ENCODE measurements at places on chromosomes 7 and 10.

DNA sequence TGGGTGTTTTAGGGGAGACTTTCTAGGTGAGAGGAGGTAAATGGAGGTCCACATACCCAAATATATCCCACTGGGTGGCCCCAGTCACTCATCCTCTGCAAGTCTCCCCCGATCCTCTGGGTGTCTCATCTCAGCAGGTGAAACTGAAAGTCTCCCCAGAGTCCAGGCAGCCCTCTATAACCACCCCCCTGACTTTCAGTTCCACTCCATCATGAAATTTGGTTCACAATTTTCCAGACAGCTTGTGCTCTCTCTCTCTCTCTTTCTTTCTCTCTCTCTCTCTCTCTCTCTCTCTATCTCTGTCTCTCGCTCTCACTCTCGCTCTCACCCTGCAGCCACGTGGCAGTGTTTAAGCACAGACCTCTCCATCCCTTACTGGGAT lies 56.7 kb upstream of the ELN start:
- H3K27ac ChIP-seq, result no peak overlapping the region
- no peaks in the 10 kb centered on the region for H3K27me3 ChIP-seq
- DNase-seq, result no peak
- H3K4me1 ChIP-seq, result no peaks in the 10 kb centered on the region
- no peak overlapping the region for H3K4me3 ChIP-seq

DNA sequence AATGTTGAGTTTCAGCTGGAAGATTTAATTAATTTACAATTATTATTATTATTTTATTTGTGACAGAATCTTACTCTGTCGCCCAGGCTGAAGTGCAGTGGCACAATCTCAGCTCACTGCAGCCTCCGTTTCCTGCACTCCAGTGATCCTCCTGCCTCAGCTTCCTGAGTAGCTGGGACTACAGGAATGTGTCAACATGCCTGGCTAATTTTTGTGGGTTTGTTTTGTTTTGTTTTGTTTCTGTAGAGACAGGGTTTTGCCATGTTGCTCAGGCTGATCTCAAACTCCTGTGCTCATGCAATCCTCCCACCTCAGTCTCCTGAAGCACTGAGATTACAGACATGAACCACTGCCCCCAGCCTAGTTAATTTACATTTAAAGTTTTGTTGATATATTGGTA lies 93.8 kb upstream of the MEOX2 start:
- DNase-seq, result peak; percentile 86
- H3K27ac ChIP-seq, result no peak overlapping the region
- H3K27me3 ChIP-seq, result no peaks in the 10 kb centered on the region
- peaks cover 4% of the 10 kb centered on the region for H3K4me1 ChIP-seq
- no peak overlapping the region for H3K4me3 ChIP-seq

- peaks cover 10% of the 10 kb centered on the region for H3K4me1 ChIP-seq
- no peaks in the 10 kb centered on the region for H3K27me3 ChIP-seq
- no peak overlapping the region for H3K27ac ChIP-seq
- no peaks in the 10 kb centered on the region for H3K36me3 ChIP-seq
Measured at GRCh38 chr10:43576062-43576461, 1.6 kb upstream of the ZNF239 start.

GRCh38 chr10:124119946-124120345 lies 26.5 kb upstream of the CHST15 start:
- H3K27me3 ChIP-seq, result no peaks in the 10 kb centered on the region
- no peak overlapping the region for H3K4me3 ChIP-seq
- no peak overlapping the region for H3K27ac ChIP-seq
- no peak for DNase-seq
- no peaks in the 10 kb centered on the region for H3K4me1 ChIP-seq

- DNase-seq, result no peak
- no peak overlapping the region for H3K4me3 ChIP-seq
- peaks cover 8% of the 10 kb centered on the region for H3K36me3 ChIP-seq
Measured at GRCh38 chr10:73183667-73184281, 15.9 kb downstream of the FAM149B1 start.

- no peaks in the 10 kb centered on the region for H3K36me3 ChIP-seq
- no peak for DNase-seq
- no peaks in the 10 kb centered on the region for H3K27me3 ChIP-seq
- H3K4me1 ChIP-seq, result no peaks in the 10 kb centered on the region
- H3K27ac ChIP-seq, result no peak overlapping the region
Measured at GRCh38 chr10:89904755-89905154, 203.4 kb downstream of the KIF20B start.

GRCh38 chr10:8144496-8144895 lies 90.0 kb downstream of the GATA3 start:
- H3K4me1 ChIP-seq, result peaks cover 7% of the 10 kb centered on the region
- H3K27me3 ChIP-seq, result no peaks in the 10 kb centered on the region
- no peaks in the 10 kb centered on the region for H3K36me3 ChIP-seq

- no peaks in the 10 kb centered on the region for H3K4me1 ChIP-seq
- H3K4me3 ChIP-seq, result no peak overlapping the region
- H3K27me3 ChIP-seq, result no peaks in the 10 kb centered on the region
- DNase-seq, result no peak
Measured at GRCh38 chr10:95837783-95838182, 70.0 kb upstream of the CC2D2B start.

- H3K27ac ChIP-seq, result no peak overlapping the region
- no peaks in the 10 kb centered on the region for H3K36me3 ChIP-seq
- no peak overlapping the region for H3K4me3 ChIP-seq
- H3K4me1 ChIP-seq, result no peaks in the 10 kb centered on the region
Measured at GRCh38 chr10:133124357-133125211, 35.4 kb upstream of the KNDC1 start.

DNA sequence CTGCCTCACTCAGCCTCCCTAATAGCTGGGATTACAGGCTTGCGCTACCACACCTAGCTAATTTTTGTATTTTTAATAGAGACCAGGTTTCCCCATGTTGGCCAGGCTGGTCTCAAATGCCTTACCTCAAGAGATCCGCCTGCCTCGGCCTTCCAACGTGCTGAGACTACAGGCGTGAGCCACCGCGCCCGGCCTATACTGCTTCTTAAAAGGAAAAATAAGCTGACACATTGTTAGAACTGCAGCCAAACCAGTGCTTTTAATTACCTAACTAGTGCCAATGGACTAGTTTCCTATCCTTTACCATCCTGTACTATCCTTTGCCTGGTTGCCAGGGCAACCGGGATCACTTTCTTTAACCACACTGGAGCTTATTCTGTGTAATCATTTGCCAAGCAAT lies 108.0 kb downstream of the LRRTM3 start:
- no peak for DNase-seq
- H3K4me1 ChIP-seq, result no peaks in the 10 kb centered on the region
- H3K4me3 ChIP-seq, result no peak overlapping the region
- H3K36me3 ChIP-seq, result no peaks in the 10 kb centered on the region

- no peaks in the 10 kb centered on the region for H3K27me3 ChIP-seq
- H3K36me3 ChIP-seq, result peaks cover 22% of the 10 kb centered on the region
- H3K4me3 ChIP-seq, result no peak overlapping the region
- no peak for DNase-seq
- no peak overlapping the region for H3K27ac ChIP-seq
Measured at GRCh38 chr7:158685693-158686092, 18.9 kb downstream of the NCAPG2 start.

- no peaks in the 10 kb centered on the region for H3K27me3 ChIP-seq
- no peak overlapping the region for H3K4me3 ChIP-seq
- H3K36me3 ChIP-seq, result no peaks in the 10 kb centered on the region
Measured at GRCh38 chr7:25671111-25671510, 442.8 kb upstream of the NPVF start.

GRCh38 chr7:3922175-3922635 lies 621.2 kb downstream of the SDK1 start:
- peaks cover 20% of the 10 kb centered on the region for H3K4me1 ChIP-seq
- no peaks in the 10 kb centered on the region for H3K36me3 ChIP-seq
- H3K27ac ChIP-seq, result no peak overlapping the region
- H3K27me3 ChIP-seq, result no peaks in the 10 kb centered on the region
- DNase-seq, result peak; percentile 91
- H3K4me3 ChIP-seq, result no peak overlapping the region
